PC-3 (cell line): ENCODE measurements at places on chromosomes 7 and 10. TPM values are rescaled to one million over a fixed set of nuclear protein-coding genes. Genes with fewer than 3 reads are reported as not detected.

TMEM229A gene
- not detected in 2 replicates for total RNA-seq

GNAI1 gene
- total RNA-seq: 16.9 and 19.6 TPM in 2 replicates

TRIM8 gene
- total RNA-seq: 61.4 and 103 TPM in 2 replicates

RHBDD2 gene
- 42.7 and 59.1 TPM in 2 replicates for total RNA-seq

ZNF479 gene
- total RNA-seq: not detected in 2 replicates

ZNF736 gene
- total RNA-seq: 2.7 and 10.7 TPM in 2 replicates

UPK3B gene
- total RNA-seq: 3.0 and 10.7 TPM in 2 replicates

RAMP3 gene
- not detected in 2 replicates for total RNA-seq

DNA sequence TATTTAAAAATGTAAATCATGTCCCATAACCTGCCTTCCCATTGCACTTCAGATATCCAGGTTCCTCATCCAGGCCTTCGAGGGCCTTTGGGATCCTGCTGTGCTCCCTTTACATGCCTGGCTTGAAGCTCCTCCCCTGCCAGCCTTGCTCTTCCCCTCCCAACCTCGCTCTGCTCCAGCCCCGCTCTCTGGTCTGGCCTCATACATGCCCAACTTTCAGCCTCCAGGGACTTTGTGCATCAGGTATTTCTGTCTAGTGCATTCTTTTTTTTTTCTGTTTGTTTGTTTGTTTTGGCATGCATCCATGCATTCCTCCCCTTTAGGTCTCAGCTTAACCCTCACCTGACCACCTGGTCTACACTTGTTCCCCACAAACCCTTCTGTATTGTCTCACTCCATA is 160.3 kb downstream of the SNX10 start:
- peak; percentile 26 for DNase-seq

DNA sequence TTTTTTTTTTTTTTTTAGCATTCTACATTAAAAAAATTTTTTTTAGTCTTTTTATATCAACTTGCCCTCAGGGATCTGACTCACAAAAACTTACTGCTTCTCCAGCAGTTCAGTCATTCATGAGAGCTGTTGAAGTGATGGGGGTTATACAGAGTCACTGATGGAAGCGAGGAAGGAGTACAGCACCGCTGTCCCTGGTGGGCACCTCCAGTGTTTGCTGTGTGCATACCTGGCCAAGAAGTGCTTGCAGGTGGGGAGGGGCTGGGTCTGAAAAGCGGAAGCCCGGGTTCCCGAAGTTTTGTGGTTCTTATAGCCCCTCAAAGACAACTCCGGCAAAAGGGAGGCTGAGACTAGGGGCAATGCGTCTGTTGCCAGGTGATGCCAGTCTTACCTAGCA is 46.2 kb downstream of the MINDY4 start:
- DNase-seq: peak; percentile 46

DNA sequence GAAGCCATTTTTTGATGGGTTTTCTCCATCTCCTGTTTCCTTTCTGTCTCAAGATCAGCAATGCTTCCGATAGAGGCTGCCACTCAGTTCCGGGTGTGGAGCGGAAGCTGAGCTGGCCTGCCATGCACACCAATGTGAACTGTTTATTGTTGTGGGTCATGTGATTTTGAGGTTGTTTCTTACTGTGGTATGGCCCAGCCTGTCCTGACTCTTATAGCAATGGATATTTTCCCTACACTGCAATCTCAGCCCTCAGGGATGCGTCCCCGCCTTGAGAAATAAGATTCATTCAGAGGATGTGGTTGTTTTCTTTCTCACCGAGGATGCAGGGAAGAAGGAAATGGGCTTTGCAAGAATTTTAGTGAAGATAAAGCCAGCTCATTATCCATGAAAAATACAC is 134.7 kb downstream of the PFKFB3 start:
- no peak for DNase-seq

DNA sequence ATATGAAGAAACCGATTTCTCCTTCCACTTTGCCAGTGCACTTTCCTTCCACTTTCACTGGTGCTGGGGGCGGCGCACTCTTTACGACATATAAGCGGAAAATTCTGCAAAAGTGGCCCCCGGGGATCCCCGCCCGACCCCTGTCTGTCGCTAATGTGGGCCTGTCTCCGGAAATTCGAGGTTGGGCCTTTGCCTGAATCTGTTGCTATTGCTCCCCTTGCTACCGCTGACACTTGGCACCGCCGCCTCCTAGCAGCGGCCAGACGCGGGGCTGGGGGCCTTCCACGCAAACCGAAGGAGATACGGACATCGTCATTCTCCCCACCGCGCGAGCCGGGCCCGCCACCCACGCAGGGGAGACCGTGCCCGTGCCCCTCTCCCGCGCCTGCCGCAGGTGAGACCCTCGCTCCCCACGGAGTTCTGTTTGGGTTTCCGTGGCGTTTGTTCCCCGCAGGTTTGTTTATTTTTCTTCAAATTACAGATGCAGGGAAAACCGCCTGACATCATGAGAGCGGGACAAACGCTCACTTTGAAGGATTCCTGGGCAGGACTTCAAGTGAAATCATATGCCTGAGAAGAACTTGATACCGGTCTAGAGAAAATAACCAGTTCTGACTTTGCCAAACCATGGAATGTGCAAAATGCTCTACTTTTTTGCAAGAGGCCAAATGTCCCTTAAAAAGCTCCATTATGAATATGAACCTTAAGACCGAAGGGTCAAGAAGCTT is 5.0 kb downstream of the TWIST1 start:
- DNase-seq: no peak

DNA sequence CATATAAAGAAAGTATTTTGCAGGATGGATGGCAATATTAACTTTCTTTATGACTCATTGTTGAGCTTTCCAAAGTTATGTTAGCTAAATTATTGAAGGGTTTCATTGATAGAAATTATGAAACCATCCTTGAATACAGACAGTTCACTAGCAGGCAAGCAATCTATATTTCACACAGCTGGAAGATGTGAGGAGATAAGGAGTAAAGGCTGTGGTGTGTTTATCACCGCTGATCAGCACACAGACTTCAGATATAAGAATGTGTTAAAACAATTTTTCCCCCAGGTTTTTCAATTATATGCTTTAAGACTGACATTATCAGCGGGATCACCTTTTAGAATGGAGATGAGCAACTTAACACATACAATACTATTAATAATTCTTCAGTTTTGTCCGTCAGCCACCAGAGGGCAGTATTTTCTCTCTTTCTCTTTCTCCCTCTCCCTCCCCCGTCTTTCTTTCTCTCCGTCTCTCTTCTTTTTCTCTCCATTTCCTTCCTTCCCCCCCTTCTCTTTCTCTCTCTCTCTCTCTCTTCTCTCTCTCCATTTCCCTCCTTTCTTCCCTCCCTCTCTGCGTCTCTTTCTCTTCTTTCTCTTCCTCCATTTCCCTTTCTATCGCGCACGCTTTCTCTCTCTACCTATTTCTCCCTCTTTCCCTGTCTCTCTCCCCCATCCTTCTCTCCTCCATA is 62.9 kb upstream of the FAM171A1 start:
- peak; percentile 50 for DNase-seq

DNA sequence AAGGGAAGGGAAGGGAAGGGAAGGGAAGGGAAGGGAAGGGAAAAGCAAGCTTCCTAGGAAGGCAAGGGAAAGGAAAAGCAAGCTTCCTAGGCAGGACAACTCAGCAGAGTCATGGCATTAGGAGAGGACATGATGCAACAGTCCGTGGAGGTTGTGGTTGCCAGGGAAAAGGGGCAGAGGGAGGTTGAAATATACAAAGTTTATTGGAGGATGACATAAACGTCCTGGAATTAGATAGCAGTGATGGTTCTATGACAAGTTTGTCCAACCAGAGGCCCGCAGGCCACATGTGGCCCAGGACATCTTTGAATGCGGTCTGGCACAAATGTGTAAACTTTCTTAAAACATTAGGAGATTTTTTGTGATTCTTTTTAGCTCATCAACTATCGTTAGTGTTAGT is 59.8 kb upstream of the OPN4 start:
- peak; percentile 77 for DNase-seq

- no peak for DNase-seq
Measured at GRCh38 chr10:62996925-62997324, 136.2 kb upstream of the NRBF2 start.

DNA sequence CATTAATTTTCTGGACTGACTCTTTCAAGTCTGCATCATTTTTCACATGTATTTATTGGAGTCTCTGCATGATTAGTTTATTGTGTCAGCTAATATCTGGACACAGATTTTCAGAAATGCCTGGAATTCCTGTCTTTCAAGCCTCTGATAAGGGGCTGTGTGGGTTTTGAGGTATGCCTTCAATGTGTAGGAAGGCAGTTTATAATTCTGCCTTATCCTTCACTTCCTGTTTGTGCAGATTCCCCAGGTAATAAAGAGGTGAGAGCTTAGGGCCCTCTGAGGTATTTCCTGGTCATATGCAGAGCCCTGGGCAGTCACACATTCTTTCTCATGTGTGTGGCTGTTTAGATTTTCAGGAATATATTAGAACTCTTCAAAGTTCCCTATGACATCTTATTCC is 79.4 kb upstream of the PRKCQ start:
- no peak for DNase-seq

GRCh38 chr7:137846827-137847567 is at the start of gene DGKI:
Gene DGKI, minus strand, starts transcription at chr7:137846974.
- DNase-seq: no peak

GRCh38 chr7:99596408-99596955 is 1.6 kb upstream of the TMEM225B start:
- DNase-seq: no peak

DNA sequence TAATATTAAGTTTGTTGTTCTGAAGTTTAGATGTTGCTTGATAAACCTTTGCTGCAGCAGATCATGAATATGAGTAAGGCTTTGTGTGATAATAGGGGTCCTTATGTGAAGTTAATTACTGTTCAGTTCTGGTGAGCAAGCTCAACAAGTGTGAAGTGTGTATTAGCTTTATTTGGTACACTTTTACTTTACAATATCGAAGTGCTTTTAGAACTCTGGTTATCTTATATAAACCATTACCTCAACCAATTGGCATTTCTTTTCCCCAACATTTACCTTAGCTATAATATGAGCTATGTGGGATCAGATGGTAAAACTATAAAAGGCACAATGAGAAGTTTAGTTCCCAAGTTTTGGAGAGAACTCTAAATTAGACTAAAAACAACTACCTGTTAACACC is 127.6 kb downstream of the LCOR start:
- no peak for DNase-seq

DNA sequence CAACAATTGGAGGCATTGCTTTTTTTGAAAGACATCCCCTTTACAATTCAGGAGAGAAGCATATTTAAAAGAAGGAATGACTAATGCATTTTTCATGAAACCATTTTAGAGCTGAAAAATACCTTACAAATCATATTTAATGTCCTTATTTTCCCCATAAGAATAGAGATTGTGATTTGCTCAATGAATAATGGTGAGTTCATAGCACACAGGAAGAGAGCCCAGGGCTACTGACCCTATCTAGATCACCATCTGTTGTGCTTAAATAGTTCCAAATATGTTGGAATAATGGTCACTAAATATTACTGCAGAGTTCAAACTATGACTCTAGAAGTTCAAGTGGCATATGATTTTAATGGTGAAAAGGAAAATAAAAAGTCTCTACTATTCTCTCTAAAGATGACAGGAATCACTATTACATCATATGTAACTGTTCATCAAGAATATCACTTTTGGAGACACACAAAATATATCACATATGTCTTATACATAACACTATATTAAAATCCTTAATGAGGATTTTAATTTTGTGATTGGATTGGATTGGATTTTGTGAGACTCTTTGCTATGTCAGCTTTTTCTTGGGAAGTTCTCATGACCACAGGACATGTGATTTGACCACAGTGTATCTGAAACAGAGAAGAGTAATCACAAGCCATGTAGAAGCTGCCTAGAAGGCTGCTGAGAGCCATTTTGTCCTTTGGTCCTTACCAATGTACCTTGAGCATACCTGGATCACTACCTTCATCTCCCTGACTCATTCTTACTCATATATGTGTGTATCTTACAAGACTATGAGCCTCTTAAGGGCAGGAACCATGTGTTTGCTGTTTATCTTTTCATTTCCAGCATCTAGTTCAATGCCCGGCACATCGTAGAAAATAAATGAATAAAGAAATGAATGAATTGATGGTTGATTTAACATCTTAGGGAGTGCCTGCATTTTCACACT is 26.4 kb downstream of the SLC16A9 start:
- DNase-seq: peak; percentile 93

DNA sequence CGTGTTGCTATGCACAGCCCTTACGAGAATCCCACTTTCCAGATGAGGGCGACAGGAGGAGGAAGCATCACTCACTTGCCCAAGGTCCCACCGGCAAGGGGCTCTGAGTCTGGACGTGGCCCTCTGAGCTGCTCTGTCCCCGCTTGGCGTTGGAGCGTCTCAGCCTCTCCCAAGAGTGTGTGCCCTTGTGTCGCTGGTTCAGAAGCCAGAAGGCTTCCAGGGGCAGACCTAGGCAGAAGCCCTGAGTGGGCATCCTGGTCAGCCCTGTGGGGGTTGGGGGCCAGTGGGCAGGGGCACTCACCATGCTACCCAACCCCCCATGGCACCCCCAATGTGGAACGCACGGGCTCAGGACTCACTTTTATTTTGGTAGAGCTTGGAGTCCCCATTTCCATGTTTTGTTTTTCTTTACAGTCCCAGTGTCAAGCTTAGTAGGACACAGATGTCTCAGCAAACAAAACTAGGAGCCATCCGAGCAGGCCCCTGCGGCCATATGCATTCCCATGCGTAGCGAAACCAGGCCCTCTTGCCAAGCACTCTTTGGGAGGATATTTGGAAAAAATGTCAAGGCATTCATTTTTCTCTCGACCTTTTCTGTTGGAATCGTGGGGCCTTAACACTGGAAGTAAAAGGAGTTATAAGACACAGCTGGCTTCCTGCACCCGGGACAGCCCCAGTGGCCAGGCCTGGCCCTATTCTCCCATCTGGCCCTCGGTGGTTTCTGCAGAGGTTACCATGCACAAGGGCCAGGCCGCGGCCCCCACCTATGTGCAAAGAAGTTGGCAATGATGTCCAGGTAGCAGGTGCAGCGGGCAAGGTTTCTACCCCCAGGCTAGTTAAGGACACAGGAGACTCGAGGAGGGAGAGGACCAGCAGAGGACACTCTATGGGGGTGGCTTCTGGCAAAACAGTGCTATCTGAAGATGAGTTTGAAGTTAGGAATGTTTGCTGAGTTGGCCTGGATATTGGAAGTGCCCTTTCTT is 97.0 kb downstream of the LHPP start:
- no peak for DNase-seq

DNA sequence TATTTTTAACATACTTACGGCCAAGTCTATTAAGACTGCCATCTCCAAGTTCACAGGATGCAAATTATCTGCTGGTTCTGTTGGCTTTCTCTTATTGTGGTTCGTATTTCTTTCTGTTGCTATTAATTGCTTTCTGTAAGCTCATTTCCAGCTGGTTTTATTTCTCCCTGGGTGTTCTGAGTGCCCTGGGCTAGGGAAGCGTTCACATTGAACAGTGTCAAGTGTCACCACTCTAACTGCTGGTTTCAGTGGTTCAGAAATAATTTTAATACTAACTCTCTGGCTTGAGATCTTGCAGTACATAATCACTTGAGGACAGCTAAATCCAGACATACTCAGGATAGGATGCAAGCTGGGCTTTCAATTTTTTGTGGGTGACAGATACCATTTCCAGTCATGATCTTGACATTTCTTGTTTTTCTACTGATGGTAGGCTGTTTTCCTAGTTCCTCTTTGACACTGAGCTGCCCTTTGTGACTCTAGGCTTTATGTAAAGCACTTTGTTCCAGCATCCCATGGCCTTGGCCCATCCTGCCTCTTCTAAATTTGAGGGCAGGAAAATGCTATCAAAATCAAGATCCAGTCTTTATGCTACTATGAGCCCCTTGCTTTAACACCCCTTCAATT is 117.6 kb downstream of the SNX13 start:
- DNase-seq: no peak
